ENCODE measurements at places on chromosomes 12 and 14. TPM values are rescaled to one million over a fixed set of nuclear protein-coding genes. Genes with fewer than 3 reads are reported as not detected.
A peak's percentile ranks its signal among the peaks of the same experiment; 100 is the strongest.

GRCh38 chr14:65098586-65098985, 3.7 kb downstream of the MAX start:
- peaks cover 41% of the 10 kb centered on the region for H3K4me1 ChIP-seq
- no peak overlapping the region for H3K4me3 ChIP-seq
- no peak overlapping the region for H3K27ac ChIP-seq
- DNase-seq = no peak
- no peaks in the 10 kb centered on the region for H3K27me3 ChIP-seq
- no peaks in the 10 kb centered on the region for H3K36me3 ChIP-seq

DNA sequence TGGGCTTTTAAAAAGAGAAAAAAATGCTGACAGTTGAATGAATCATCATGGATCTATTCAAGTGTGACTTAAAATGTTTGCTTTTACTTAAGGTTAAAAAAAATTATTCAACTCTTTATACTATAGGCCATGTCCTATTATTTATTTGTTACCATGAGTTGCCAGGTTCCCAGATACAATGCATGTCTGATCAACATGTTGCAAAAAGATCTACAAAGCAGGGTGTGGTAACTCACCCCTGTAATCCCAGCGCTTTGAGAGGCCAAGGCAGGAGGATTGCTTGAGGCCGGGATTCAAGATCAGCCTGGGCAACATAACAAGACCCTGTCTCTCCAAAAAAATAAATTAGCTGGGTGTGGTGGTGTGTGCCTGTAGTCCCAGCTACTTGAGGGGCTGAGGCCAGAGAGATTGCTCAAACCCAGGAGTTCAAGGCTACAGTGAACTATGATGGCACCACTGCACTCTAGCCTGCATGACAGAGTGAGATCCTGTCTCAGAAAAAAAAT, 460.8 kb downstream of the BCAT1 start:
- H3K4me1 ChIP-seq = no peaks in the 10 kb centered on the region
- no peak for DNase-seq
- no peaks in the 10 kb centered on the region for H3K27me3 ChIP-seq
- no peak overlapping the region for H3K27ac ChIP-seq

GRCh38 chr12:99195474-99195873, 452.1 kb upstream of the GARIN6 start:
- H3K4me1 ChIP-seq = no peaks in the 10 kb centered on the region
- no peak overlapping the region for H3K27ac ChIP-seq
- H3K36me3 ChIP-seq = no peaks in the 10 kb centered on the region
- no peak overlapping the region for H3K4me3 ChIP-seq
- no peak for DNase-seq

DNA sequence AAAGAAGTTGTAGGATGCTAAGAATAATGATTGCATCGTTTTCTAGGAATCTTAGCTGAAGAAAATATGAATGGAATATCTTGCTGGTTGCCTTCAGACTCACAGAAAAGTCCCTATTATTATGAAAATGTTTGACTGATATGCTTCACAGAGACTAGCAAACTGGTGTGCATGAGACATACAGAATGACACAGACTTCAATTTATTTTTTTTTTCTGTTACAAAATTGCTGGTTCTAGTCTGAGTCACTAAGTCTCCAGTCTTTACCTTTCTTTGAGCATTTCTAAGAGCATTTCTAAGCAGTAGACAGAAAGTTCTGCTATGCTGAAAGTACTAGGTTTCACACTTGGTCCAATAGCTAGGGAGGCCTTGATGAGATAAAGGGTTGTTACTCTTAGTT, 377.6 kb upstream of the ATP2B1 start:
- H3K27ac ChIP-seq = no peak overlapping the region
- no peaks in the 10 kb centered on the region for H3K36me3 ChIP-seq
- H3K27me3 ChIP-seq = no peaks in the 10 kb centered on the region
- no peaks in the 10 kb centered on the region for H3K4me1 ChIP-seq
- DNase-seq = no peak
- no peak overlapping the region for H3K4me3 ChIP-seq

GRCh38 chr14:90274808-90275457, 18.6 kb downstream of the PSMC1 start:
- no peak overlapping the region for H3K4me3 ChIP-seq
- DNase-seq = peak; percentile 41
- no peaks in the 10 kb centered on the region for H3K4me1 ChIP-seq
- H3K27me3 ChIP-seq = no peaks in the 10 kb centered on the region

GRCh38 chr12:38123566-38124246, 192.9 kb upstream of the ALG10B start:
- no peaks in the 10 kb centered on the region for H3K27me3 ChIP-seq
- peaks cover 31% of the 10 kb centered on the region for H3K4me1 ChIP-seq
- H3K4me3 ChIP-seq = no peak overlapping the region
- peak overlapping the region; percentile 80 for H3K27ac ChIP-seq
- no peak for DNase-seq

DNA sequence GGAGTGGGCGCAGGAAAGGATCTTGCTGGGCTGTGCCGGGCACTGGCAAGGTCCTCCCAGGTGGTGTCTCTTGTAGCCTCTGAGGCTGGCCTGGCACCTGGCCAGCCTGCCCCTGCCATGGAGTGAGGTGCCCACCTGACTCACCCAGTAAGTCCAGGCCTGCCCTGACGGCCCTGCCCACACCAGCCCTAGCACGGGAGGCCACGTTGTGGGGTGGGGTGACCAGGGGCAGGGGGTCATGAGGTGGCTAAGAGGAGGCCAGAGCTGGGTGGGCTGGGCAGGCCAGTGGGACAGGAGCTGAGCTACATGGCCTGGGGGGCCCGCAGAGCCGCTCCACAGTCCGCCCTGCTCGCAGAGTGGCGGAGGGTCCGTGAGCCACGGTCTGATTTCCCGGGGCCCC, 45.4 kb downstream of the KIF26A start:
- no peaks in the 10 kb centered on the region for H3K36me3 ChIP-seq
- H3K4me3 ChIP-seq = no peak overlapping the region
- H3K4me1 ChIP-seq = no peaks in the 10 kb centered on the region
- no peak for DNase-seq
- H3K27ac ChIP-seq = no peak overlapping the region
- H3K27me3 ChIP-seq = no peaks in the 10 kb centered on the region

DNA sequence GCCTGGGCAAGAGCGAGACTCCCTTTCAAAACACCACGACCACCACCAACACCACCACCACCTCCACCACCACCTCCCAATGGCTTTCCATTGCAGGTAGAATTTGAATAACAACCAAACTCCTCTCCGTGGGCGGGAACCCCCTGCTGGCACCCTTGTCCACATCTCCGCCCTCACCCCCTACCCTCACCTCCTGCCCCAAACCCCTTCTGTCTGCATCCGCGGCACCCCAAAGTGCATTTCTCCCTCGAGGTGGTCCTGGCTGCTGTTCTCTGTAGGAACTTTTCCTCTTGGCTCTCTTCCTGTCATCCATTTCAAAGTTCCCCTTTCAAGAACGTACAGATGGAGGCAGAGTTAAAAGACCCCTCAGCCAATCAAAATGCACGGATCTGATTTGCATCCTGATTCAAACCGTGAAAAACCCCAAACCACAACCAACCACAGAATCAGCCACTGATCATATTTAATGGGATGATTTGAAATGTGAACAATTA, 3.8 kb downstream of the SDSL start:
- no peak for DNase-seq
- H3K4me3 ChIP-seq = no peak overlapping the region
- H3K27me3 ChIP-seq = no peaks in the 10 kb centered on the region
- no peaks in the 10 kb centered on the region for H3K36me3 ChIP-seq
- H3K4me1 ChIP-seq = peaks cover 18% of the 10 kb centered on the region
- H3K27ac ChIP-seq = no peak overlapping the region

- H3K27ac ChIP-seq = no peak overlapping the region
- H3K4me1 ChIP-seq = no peaks in the 10 kb centered on the region
- H3K4me3 ChIP-seq = no peak overlapping the region
- no peak for DNase-seq
- no peaks in the 10 kb centered on the region for H3K36me3 ChIP-seq
- no peaks in the 10 kb centered on the region for H3K27me3 ChIP-seq
Observed at GRCh38 chr14:95067526-95067925, 89.8 kb downstream of the DICER1 start.

- no peaks in the 10 kb centered on the region for H3K36me3 ChIP-seq
- no peaks in the 10 kb centered on the region for H3K4me1 ChIP-seq
- no peak for DNase-seq
- no peaks in the 10 kb centered on the region for H3K27me3 ChIP-seq
Observed at GRCh38 chr12:115891556-115892164, 385.8 kb downstream of the MED13L start.

GRCh38 chr12:71503579-71504391, 64.2 kb downstream of the LGR5 start:
- no peaks in the 10 kb centered on the region for H3K4me1 ChIP-seq
- H3K4me3 ChIP-seq = no peak overlapping the region
- no peak overlapping the region for H3K27ac ChIP-seq
- no peaks in the 10 kb centered on the region for H3K27me3 ChIP-seq
- no peaks in the 10 kb centered on the region for H3K36me3 ChIP-seq

DNA sequence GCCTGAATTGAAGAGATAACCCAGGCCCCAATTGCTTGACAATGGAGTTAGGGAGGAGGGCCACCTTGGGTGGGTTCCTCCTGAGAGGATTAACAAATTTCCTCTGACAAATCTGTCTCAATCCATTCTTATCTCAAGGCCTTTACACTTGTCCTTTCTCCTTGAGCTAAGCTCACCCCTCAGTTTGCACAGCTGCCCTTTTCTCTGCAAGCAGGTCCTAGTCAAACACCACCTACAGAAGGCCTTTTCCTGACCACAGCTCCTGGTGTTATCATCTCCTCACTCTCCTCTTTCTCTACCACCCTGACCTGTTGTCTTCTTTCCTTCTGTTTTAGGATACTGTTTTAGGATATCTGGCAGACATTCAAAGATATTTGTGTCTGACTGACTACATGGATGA, 26.4 kb upstream of the GSC start:
- peaks cover 17% of the 10 kb centered on the region for H3K4me1 ChIP-seq
- H3K27ac ChIP-seq = no peak overlapping the region
- DNase-seq = peak; percentile 24
- no peak overlapping the region for H3K4me3 ChIP-seq
- H3K36me3 ChIP-seq = no peaks in the 10 kb centered on the region

DNA sequence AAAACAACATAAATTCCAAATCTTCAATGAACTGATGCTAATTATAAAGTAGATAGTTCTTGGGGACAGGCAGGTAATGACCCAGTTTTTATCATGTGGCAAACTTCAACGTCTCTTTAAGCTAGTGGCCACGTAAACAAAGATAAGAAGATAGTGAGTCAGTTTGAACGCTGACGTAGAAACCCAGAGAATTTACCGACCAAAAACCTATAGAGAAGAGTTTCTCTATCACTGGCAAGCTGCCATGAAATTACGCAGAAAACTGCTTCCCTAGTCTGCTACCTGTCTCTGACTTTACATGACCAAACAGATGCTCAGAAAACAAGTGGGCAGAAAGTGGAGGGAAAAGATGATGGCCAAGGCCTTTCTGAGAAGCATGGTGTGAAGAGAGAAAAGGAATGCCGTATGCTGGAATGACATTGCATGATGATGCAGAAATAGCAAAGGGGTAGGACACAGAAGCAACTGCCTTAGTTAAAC, 136.3 kb downstream of the ITPR2 start:
- H3K36me3 ChIP-seq = no peaks in the 10 kb centered on the region
- H3K4me1 ChIP-seq = no peaks in the 10 kb centered on the region
- no peak overlapping the region for H3K4me3 ChIP-seq
- H3K27me3 ChIP-seq = no peaks in the 10 kb centered on the region

GRCh38 chr12:108720757-108721514, 10.4 kb downstream of the CORO1C start:
- no peaks in the 10 kb centered on the region for H3K27me3 ChIP-seq
- H3K4me3 ChIP-seq = no peak overlapping the region
- H3K36me3 ChIP-seq = no peaks in the 10 kb centered on the region
- H3K27ac ChIP-seq = no peak overlapping the region

GRCh38 chr12:49198431-49199155, 9.7 kb upstream of the TUBA1A start:
- H3K4me1 ChIP-seq = peaks cover 14% of the 10 kb centered on the region
- no peaks in the 10 kb centered on the region for H3K27me3 ChIP-seq
- peak; percentile 39 for DNase-seq
- H3K27ac ChIP-seq = no peak overlapping the region
- H3K36me3 ChIP-seq = no peaks in the 10 kb centered on the region
- no peak overlapping the region for H3K4me3 ChIP-seq

TAS2R46 gene
- 3.9 TPM for total RNA-seq

BCL11B gene
- total RNA-seq = 0.78 TPM

PRKAB1 gene
- 13.5 TPM for total RNA-seq

AQP6 gene
- not detected for total RNA-seq

IFI27 gene
- 38.6 TPM for total RNA-seq

RNASE3 gene
- total RNA-seq = not detected
